ENCODE measurements at places on chromosomes 6 and 20. TPM values are rescaled to one million over a fixed set of nuclear protein-coding genes. Genes with fewer than 3 reads are reported as not detected.

Gene TRAPPC3L
- total RNA-seq, result 0.42 TPM

DNA sequence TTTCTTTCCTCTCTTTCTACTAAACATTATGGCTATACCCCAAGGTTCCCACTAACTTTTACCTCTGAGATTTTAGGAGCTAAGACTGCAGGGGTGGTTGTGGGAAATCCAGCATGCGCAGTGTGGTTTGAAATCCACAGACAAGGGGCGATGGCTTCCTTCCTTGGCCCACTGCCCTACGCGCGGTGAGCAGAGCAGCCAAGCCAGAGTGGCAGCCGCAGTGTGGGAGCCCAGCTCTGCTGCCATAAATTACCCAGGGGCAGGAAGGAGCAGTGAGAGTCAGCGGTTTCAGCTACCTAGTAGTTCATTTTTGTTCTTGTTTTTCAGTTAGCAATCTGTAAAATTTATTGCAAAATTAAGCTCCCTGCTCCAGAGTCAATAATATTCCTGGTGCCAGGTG is 101.4 kb downstream of the BMP2 start:
- no peak for DNase-seq

GRCh38 chr20:32984196-32984595 is 20.0 kb downstream of the SUN5 start:
- no peak for DNase-seq

DNA sequence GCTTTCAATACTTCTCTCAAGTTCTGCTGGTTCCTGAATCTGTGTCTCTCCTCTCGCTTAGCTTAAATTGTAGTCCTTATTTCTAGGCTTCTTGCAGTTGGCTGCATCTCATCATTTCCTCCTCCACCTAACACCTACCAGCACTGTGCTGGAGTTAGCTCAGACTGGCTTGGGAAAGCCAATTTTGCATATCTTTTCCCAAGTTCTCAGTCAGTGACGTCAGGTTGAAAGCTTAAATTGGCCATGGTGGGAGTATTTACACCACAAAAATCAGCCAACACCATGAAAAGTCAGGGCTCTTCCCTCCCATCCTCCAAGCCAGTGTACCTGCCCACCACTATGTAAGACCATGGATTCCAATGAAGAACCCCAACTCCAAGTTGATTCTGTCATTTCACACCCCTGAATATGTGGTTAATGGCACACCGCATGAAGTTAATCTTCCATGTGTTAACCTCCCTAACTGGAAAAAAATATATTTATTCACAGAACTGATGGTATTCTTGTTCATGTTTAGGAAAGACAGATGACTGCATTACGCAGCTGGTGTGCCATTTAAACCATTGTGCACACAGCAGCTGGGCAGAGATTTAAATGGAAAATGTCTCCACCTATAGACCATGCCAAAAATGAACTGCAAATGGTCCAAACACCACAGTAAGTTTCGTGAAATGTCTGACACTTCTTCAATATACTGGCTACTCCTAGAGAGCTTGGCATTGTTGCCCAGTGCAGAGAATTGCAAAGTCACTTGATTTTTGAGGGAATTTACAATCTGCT is 274.1 kb upstream of the MAP3K7 start:
- no peak for DNase-seq

GRCh38 chr6:169212436-169212835 is 41.2 kb downstream of the THBS2 start:
- no peak for DNase-seq

DNA sequence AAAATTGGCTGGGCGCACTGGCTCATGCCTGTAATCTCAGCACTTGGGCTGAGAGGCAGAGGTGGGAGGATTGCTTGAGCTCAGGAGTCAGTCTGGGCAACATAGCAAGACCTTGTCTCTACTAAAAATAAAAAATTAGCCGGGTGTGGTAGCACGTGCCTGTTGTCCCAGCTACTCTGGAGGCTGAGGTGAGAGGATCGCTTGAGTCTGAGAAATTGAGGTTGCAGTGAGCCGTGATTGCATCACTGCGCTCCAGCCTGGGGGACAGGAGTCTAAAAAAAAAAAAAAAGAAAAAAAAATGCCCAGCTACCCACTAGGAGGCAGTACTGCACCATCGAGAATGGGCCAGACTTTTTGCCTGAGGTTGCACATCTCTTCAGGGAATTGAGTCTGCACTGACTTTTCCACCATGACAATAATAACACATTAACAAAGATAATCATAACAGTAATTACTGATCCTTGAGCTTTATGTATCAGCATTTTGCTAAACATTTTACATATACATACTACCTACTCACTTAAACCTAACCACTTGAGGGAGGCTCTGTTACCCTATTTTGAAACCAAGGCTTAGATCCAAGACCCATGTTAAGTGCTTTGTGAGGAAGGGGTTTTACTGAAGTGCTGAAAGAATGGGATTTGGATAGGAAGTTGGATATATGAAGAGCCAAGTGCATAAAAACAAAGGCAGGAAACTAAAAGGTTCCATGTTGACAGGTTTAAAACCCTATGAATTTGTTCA is 21.0 kb downstream of the SRSF3 start:
- no peak for DNase-seq

DNA sequence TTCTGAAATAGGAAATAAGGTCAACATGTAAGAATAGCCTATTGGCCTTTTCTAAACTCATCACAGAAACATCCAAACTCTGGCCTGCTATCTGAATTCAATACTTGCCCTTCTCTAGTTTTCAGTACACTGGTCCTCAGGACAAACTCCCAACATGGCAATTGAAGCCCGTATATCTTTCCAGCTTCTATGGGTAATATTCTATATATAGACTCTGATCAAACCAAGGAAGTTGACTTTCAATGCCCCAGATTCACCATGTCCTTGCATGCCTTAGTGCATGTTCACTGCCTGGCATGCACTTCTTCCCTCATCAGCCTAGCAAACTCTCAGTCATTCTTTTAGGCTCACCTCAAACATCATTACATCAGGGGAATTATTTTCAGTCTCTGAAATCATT is 73.2 kb downstream of the RSPO3 start:
- no peak for DNase-seq

DNA sequence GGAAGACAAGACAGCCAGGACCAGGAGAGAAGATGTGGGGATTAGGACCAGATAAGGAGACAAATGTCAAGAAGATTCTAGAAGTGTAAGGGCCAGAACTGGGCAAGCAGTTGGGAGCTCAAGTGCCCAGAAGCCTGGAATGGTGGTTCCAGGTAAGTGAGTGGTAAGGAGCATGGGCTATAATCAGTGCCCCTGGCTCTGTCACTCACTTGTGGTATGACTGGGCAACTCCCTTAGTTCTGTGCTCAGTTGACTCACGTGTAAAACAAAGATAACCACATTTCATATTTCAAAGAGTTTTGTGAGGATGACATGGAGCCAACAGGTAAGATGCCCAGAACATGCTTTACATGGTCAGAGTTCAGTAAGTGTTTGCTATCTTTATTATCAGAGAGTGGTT is 11.2 kb downstream of the CCDC167 start:
- DNase-seq, result no peak

All from urinary bladder (tissue), 4 donors.